ENCODE measurements at places on chromosomes 1 and 21.

- no peak for DNase-seq
Observed at GRCh38 chr1:24125456-24125855, 13.5 kb upstream of the MYOM3 start.

DNA sequence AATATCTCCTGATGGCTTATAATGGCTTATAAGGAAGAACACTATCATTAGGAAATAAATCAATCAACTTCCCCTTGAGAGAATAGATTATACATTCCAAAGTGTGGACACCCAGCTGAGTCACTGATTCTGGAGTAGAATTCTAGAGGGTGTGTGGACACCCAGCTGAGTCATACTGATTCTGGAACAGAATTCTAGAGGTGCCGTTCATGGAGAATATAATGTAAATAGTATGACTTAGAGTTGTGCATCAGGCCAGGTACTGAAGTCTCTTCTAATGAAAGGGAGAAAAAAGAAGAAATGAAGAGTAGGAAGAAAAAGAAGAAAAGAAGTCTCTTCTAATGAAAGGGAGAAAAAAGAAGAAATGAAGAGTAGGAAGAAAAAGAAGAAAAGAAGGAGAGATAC lies 2.4 kb upstream of the USP33 start:
- DNase-seq, result no peak

DNA sequence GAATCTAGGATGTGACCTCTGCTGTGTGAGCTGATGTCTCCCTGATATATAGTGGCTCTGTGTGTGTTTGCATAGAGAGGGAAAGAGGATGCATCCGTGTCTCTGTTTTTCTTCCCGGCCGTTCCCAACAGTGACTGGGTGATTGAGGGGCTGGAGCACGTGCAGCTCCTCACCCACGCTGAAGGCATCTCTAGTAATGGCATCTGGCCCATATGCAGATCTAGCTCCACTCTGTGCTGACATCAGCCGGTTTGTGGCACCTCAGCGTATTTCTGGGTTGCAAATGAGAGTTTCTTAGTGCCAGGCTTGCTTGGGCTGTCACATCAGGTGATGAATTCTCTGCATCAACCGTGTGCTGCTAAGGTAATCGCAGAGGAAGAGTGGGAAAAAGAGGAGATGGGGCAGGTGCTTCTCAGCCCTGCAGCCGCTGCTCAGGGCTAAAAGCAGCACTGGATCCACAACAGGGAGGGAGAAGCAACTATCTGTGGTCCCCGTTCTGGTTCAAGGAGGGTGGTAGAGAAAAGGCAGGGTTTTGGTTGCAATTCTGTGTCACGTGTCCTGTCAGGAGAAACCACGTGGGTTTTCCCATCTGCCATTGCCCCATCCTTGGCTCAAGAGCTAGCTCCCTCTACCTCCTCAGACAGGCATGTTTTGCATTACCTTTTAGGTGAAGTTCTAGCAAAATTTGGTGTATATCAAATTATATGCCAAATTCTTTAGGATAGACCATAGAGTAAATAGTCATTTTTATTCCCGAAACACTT lies 282.9 kb downstream of the PBX1 start:
- DNase-seq, result no peak

GRCh38 chr1:228276901-228277490 lies 69.2 kb downstream of the OBSCN start:
- DNase-seq, result no peak

DNA sequence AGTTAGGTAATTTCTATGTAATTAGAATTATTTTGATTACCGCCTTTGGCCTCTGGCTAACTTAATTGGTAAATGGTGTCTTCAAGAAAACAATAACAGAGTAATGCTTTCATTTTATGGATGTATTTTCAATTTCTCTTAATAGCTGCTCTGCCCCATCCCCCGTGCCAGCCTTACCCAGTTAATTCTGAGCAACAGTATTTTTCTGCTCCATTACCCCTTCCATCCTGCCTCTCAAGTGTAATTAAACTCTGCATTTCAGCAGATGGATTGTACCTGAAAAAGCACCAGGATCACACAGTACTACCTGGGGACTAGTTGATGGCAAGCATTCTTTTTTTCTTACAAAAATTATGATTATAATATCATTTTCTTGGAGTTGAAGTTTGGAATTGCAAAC lies 104.2 kb downstream of the KIAA0319L start:
- DNase-seq, result no peak

DNA sequence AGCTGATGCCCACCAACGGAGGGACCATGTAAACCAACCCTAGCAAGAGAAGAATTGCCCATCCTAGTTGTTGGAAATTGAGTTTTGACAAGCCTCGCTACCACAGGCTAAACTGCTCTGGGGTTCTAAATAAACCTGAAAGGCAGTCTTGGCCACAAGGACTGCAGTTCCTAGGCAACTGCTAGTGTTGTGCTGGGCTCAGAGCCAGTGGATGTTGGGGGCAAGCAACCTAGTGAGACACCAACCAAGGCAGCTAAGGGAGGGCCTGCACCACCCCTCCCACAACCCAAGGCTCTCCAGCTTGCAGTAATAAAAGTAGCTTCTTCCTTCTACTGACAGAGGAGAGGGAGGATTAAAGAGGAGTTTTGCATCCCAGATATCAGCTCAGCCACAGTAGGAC lies 102.4 kb upstream of the PKN2 start:
- DNase-seq, result no peak

DNA sequence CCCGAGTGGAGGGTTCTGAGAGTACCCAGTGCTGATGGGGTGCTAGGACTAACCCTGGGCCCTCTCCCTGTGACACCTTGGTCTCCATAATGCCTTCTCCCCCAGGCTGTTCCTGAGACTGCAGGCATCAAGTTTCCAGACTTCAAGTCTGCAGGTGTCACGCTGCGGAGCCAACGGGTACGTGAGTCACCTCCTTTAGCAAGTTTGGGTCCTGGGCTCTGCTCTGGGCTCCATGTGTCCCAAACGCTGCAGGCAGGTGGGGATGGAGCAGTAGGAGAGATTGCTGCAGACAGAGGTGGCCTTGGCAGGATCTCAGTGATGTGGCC lies 6.0 kb downstream of the DMAP1 start:
- DNase-seq, result no peak

- no peak for DNase-seq
Observed at GRCh38 chr1:169588785-169589485, 2.7 kb upstream of the F5 start.

- DNase-seq, result no peak
Observed at GRCh38 chr1:96361271-96361856, 360.2 kb upstream of the PTBP2 start.

GRCh38 chr21:33025489-33026442 lies at the start of gene OLIG2:
OLIG2 (plus strand) TSS chr21:33025935; CDS start chr21:33026863, 928 bp downstream.
- DNase-seq, result no peak

DNA sequence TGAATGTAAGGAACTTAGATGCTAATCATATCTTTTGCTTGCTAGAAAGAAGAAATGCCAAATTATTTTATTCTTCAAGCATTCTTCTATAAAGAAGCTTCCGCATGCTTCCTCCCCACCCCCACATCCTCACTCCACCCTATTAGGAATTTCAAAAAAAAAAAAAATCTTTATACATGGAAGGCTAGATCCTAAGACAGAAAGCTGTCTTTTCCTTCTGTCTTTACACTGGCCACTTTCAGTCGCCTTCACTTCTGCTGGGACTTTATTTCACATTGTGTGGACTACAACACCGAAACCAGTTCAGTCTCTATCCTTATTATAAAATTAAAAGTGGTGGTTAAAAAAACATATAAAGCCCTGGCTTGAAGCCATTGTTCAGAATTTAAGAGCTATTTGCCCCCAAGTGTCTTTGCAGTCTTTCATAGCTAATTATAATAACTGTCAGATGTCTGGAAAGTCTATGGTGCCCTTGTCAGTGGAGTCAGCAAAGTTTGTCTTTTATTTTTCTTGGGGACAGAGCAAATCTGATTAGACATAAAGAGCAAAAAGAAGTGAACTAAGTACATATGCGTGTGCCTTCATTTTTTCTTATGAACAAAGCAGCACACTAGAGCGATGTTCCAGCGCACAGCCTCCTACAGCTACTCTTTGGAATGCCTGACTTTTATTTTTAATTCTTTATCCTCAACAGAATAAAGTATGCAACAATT lies 297.7 kb downstream of the PTPRC start:
- DNase-seq, result no peak

GRCh38 chr1:236140705-236141446 lies 1.5 kb upstream of the GPR137B start:
- DNase-seq, result no peak

- DNase-seq, result peak; percentile 85
Observed at GRCh38 chr1:45011837-45012638, at the start of gene UROD. UROD (plus strand) TSS chr1:45012254; CDS start chr1:45012266, 12 bp downstream.

GRCh38 chr1:88191917-88192316 lies 492.2 kb upstream of the PKN2 start:
- DNase-seq, result no peak

GRCh38 chr1:243354511-243355153 lies 98.8 kb downstream of the SDCCAG8 start:
- no peak for DNase-seq

DNA sequence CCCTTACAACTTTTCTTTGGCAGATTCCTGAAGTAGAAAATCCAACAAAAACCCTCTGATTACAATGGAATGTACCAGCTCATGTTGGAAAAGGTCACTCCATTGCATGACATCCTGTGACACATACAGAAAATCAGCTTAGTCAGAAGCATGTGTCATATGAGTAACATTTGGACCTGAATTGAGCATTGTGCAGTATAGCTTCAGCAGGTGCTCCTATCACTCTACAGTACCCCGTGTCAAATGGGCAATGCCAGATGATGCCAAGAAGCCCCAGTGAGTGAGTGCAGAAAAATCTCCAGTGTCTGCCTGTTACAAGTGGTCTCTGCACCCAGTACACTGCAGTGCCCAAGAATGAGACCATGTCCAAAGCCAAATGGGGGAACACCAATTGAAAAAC lies 129.7 kb upstream of the RUNX1 start:
- no peak for DNase-seq

DNA sequence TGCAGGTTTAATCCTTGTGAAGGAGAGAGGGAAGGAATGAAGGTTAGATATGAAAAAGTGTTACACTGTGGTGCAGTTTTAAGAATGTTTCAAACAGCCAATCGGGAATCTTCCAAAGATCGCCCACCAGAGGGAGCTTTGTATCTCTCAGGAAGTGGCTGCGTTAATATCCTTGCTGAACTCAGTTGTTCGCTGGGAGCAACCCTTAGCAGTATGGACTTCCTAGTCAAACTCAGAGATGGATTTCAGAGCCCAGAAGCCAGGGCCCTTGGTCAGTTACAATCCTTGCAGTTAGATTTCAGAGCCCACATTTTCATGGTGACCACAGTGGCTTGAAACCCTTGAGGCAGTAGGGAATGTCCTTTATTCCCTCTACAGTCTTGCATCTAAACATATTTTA lies 136.2 kb downstream of the NTNG1 start:
- DNase-seq, result no peak

GRCh38 chr21:16633831-16634459 lies 878.9 kb upstream of the CXADR start:
- DNase-seq, result no peak

DNA sequence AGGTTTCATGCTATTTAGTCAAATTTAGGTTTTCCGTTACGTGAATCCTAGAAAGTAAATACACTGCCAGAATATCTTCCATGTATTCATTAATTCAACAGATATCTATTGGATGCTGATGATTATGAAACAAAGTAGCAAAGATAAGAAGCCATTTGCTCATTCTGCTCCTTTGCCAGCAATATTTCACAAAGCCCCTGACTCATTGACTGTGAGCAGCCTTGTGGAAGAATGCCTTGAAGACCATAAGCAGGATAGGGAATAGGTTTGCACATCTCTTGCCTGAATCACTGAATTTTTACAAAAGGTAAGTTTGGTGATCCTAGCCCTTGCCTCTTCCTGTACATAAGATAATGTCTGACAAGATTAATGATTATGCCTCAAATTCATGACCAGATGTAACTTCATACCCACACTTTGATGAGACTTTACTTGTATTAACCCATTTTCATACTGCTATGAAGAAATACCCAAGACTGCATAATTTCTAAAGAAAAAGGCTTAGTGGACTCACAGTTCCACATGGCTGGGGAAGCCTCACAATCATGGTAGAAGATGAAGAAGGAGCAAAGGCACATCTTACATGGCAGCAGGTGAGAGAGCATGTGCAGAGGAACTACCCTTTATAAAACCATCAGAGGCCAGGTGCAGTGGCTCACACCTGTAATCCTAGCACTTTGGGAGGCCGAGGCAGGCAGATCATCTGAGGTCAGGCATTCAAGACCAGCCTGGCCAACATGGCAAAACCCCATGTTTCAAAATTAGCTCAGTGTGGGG lies 1.6 kb upstream of the PIGK start:
- no peak for DNase-seq

- DNase-seq, result no peak
Observed at GRCh38 chr1:23759277-23759676, 16.0 kb downstream of the ELOA start.

DNA sequence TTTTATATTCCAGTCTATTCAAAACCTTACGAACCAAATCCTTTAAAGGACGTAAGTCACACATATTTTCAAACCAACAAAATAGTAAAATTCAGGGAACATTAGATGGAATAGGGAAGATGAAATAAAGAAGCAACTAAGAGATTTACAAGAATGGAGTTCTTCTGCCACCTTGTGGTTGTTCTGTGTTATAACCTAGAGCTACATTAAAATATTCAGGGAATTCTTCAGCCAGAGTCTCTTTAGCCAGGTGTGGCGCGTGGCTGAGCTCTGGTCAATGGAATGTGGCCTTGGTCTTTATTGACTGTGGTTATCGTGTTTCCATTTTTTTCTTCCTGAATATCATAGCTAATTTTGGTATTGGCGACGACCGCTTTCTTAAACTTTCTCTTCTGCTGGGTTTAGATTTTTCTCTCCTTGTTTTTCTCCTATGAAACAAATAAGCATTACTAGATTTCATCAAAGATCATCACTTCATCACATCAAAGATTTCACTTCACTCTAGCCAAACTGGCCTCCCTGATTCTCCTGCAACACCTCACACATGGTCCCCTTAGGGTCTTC lies 221.3 kb downstream of the MRPL39 start:
- no peak for DNase-seq

GRCh38 chr1:235329139-235329902 lies 951 bp downstream of the GGPS1 start:
- DNase-seq, result peak; percentile 48

DNA sequence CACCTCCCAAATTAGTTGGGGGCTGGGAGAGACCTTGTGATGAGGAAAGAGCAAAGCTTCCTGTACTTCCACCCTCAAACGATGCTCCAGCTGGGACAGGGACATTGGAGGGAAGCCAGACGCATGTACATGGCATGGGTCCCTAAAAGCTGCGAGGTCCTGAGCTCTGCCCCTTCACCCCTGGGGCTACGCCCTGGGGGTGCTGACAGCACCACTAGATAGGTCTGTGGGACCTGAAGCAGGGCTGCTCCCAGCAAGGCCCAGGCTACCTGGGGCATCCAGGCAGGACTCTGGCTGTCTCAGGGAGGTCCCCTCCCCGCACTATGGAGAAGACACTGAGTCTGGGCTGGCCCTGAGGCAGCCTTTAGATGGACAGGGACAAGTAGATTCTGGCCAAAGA lies 83.4 kb downstream of the DMRTB1 start:
- DNase-seq, result no peak
